ENCODE measurements at places on chromosomes 5 and 9. TPM values are rescaled to one million over a fixed set of nuclear protein-coding genes. Genes with fewer than 3 reads are reported as not detected.
A peak's percentile ranks its signal among the peaks of the same experiment; 100 is the strongest.

The EGFL7 gene
- 275 TPM for polyA plus RNA-seq

The SPATA6L gene
- 2.1 TPM for polyA plus RNA-seq

The IFNA21 gene
- not detected for polyA plus RNA-seq

The RANBP17 gene
- polyA plus RNA-seq = 1.8 TPM

The GPR151 gene
- polyA plus RNA-seq = not detected

The ZNF483 gene
- polyA plus RNA-seq = 0.14 TPM

The AMBP gene
- polyA plus RNA-seq = 2.0 TPM

The SHISAL2B gene
- polyA plus RNA-seq = not detected

- no peaks in the 10 kb centered on the region for H3K4me1 ChIP-seq
- H3K27ac ChIP-seq = no peak overlapping the region
- no peak for DNase-seq
- no peaks in the 10 kb centered on the region for H3K27me3 ChIP-seq
- H3K4me3 ChIP-seq = no peak overlapping the region
Measured at GRCh38 chr5:157214415-157214814, 33.8 kb downstream of the ITK start.

DNA sequence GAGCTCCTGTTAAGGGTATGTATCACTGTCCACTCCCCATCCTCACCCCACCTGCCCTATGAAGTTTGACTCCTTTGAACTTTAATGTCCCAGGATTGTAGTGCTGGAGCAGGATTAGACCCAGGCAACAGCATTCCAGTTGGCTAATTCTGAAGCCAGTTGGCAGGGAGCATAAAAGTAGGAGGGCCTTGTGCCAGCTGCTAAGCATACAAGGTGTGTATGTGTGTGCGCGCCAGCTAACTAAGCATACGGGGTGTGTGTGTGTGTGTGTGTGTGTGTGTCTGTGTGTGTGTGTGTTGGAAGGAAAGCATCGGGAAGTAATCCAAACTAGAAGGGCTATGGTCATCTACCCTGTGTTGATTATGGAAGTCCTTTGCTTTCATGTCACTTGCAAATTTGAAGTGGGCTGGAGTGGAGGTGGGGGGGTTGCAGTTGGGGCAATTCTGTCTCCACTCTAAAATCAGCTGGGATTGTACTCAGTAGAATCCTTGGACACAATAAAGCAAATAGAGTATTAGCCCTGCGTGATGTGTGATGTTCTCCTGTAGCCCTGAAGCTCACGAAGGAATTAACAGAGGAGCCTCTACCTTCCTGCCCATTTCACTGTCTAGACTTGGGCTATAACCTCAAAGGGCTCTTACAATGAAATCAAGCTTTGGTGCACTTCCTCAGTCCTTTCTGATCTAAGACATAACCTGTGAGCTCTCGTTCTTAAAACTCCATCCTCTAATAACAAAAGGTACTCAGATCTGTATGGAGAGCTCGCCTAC, 26.9 kb downstream of the HMGCR start:
- H3K27me3 ChIP-seq = no peaks in the 10 kb centered on the region
- H3K27ac ChIP-seq = no peak overlapping the region
- peaks cover 9% of the 10 kb centered on the region for H3K4me1 ChIP-seq
- H3K4me3 ChIP-seq = no peak overlapping the region
- DNase-seq = peak; percentile 14

GRCh38 chr5:175325681-175326080, 118.3 kb downstream of the DRD1 start:
- no peaks in the 10 kb centered on the region for H3K27me3 ChIP-seq
- DNase-seq = no peak
- no peak overlapping the region for H3K27ac ChIP-seq

- H3K27me3 ChIP-seq = no peaks in the 10 kb centered on the region
- H3K27ac ChIP-seq = no peak overlapping the region
- H3K36me3 ChIP-seq = peaks cover 31% of the 10 kb centered on the region
- no peak overlapping the region for H3K4me3 ChIP-seq
- DNase-seq = peak; percentile 61
- no peaks in the 10 kb centered on the region for H3K4me1 ChIP-seq
Measured at GRCh38 chr5:65611524-65611923, 12.6 kb downstream of the TRIM23 start.

- H3K36me3 ChIP-seq = peaks cover 8% of the 10 kb centered on the region
- peaks cover 9% of the 10 kb centered on the region for H3K4me1 ChIP-seq
- H3K27ac ChIP-seq = no peak overlapping the region
- H3K4me3 ChIP-seq = no peak overlapping the region
- H3K27me3 ChIP-seq = no peaks in the 10 kb centered on the region
Measured at GRCh38 chr5:80825786-80826460, 134.2 kb upstream of the RASGRF2 start.

DNA sequence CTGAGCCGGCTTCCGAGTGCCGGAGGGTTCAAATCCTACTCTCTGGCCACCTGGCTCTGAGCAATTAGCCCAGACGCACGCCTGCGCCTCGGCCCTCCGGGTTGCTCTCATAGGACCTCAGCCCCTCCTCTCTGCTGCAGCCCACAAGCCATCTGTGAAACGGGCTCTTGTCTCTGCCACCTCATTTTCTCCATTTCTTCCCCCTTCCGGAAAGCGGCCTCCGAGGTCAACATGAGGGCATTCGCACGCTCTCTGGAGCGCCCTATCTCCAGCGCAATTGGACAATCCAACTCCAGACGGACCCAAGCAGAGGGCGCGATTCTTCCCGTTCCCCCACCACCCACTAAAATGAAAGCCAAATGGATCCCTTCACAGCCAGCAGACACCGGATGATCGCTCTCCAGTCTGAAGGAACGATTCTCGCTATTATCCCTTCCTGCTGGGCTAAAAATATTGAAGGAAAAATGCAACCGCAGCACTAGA, 41.5 kb downstream of the VAV2 start:
- peaks cover 2% of the 10 kb centered on the region for H3K36me3 ChIP-seq
- no peaks in the 10 kb centered on the region for H3K27me3 ChIP-seq
- H3K27ac ChIP-seq = no peak overlapping the region

- H3K27me3 ChIP-seq = no peaks in the 10 kb centered on the region
- H3K4me1 ChIP-seq = peaks cover 4% of the 10 kb centered on the region
- DNase-seq = no peak
- no peak overlapping the region for H3K4me3 ChIP-seq
- no peaks in the 10 kb centered on the region for H3K36me3 ChIP-seq
Measured at GRCh38 chr5:167968837-167969236, 322.6 kb upstream of the WWC1 start.

DNA sequence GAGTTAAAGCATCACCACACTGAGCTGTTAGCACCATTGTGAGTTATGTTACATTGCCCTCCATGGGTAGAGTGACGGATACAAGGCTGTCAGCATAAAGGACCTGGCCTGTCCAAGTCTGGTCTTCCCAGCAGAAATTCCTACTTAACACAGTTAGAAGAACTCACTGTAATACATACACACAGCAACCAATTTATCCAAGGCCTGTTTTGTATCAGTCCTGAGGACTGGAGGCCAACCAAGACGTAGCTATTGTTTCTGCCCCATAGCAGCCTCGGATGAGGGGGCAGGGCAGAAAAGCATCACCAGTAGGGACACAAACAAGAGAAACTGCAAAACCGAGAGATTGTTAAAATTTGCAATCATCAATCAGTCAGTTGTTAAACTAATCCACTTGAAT, 66.0 kb upstream of the CKMT2 start:
- DNase-seq = no peak
- H3K36me3 ChIP-seq = no peaks in the 10 kb centered on the region
- no peak overlapping the region for H3K27ac ChIP-seq
- H3K4me3 ChIP-seq = no peak overlapping the region
- peaks cover 2% of the 10 kb centered on the region for H3K4me1 ChIP-seq

GRCh38 chr5:159073026-159073425, 26.7 kb downstream of the EBF1 start:
- DNase-seq = no peak
- H3K27me3 ChIP-seq = no peaks in the 10 kb centered on the region
- H3K36me3 ChIP-seq = no peaks in the 10 kb centered on the region

DNA sequence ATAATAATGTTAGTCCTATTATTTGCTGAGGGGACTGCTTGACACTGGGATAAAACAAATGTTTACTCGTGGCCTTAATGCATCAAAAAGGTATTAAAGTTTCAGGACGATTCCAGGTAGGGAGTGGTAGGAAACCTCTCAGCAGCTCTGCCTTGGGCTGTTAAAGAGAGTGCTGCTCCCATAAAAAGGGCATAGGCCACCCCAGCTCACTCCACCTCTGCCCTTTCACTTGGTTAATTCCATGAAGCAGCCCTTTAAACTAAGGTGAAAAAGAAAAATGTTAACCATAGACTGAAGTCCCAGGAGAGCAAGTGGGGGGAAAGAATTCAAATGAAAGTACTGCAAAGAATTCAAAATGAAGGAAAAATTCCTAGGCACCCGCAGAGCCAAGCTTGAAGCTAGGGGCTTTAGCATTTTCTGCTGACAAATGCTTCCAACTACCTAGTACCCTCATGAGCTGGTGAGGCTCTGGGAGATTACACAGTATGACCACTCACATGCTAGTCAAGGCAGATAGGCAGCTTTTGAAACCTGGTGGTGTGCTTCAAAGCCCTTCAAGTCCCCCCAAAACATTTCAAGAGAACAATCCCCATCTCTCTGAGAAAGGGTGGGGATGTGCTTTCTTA, 8.5 kb downstream of the KLF9 start:
- H3K36me3 ChIP-seq = no peaks in the 10 kb centered on the region
- DNase-seq = no peak
- peak overlapping the region; percentile 65 for H3K27ac ChIP-seq
- H3K27me3 ChIP-seq = peaks cover 2% of the 10 kb centered on the region
- H3K4me3 ChIP-seq = no peak overlapping the region

GRCh38 chr5:135934939-135935338, 19.8 kb downstream of the LECT2 start:
- H3K27ac ChIP-seq = no peak overlapping the region
- H3K4me3 ChIP-seq = no peak overlapping the region
- H3K36me3 ChIP-seq = no peaks in the 10 kb centered on the region

DNA sequence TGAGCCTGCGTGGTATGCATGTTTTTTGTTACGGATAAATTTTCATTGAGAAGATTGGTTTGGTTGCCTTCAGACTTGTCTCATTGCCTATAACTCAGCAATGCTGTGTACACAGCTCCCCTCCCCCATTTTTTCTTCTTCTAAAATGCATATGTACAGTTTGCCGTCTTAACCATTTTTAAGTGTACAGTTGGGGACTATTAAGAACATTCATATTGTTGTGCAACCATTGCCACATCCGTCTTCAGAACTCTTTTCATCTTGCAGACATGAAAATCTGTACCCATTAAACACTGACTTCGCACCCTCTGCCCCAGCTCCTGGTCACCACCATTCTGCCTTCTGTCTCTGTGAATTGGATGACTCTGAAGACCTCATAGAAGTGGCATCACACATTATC, 6.2 kb downstream of the EXOC3 start:
- H3K4me3 ChIP-seq = no peak overlapping the region
- H3K27me3 ChIP-seq = no peaks in the 10 kb centered on the region
- H3K4me1 ChIP-seq = peaks cover 7% of the 10 kb centered on the region
- H3K36me3 ChIP-seq = peaks cover 61% of the 10 kb centered on the region
- no peak for DNase-seq
- no peak overlapping the region for H3K27ac ChIP-seq

DNA sequence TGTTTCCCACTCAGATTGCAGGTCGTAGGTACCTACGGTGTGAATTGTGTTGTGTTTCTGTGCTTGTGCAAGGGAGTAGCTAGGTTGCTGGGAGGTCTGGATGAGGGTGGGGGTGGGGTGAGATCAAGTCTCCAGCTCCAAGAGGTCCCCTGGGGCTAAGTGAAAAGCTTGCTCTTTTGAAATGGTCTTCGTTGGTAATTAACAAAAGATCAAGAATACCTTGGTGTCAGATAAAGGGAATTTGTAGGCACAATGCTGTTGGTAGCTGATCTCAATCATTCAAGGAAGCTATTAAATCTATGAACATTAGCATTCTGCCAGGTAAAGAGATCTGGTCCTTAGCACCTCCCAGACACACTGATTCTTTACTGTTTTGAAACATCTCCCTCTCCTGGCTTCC, 928 bp upstream of the PCDHGC4 start:
- H3K4me3 ChIP-seq = no peak overlapping the region

DNA sequence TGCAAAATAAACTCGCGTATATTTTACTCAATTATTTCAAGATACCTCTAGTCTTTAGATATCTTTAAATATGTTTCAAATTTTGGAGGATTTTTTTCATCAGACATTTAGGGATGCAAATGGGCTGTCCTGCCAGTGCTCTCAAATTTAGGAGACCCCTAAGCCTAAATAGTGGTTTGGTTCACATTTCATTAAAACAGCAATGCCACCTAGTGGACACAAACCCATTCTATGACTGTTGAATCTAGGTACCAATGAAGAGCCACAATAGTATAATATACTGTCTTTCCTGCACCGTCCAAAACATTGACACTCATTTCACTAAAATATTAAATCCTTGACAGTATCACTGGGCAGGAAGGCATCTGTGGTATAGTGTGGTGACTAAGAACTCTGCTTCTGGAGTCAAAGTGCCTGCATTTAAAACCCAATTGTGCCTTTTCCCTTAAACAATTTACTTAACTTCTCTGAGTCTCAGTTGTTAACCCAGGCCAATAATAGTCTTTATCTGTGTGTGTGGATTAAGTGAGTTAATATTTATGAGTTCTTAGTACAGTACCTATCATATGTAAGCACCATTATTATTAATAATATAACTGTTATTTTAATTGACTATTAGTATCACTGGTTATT, 148.0 kb downstream of the RORB start:
- no peak overlapping the region for H3K27ac ChIP-seq
- no peaks in the 10 kb centered on the region for H3K36me3 ChIP-seq
- H3K27me3 ChIP-seq = no peaks in the 10 kb centered on the region
- DNase-seq = no peak
- H3K4me1 ChIP-seq = no peaks in the 10 kb centered on the region

GRCh38 chr9:134191455-134192209, 27.3 kb upstream of the RNU6ATAC start:
- H3K27me3 ChIP-seq = no peaks in the 10 kb centered on the region
- H3K4me3 ChIP-seq = no peak overlapping the region
- H3K36me3 ChIP-seq = no peaks in the 10 kb centered on the region
- no peak overlapping the region for H3K27ac ChIP-seq
- peaks cover 16% of the 10 kb centered on the region for H3K4me1 ChIP-seq
- DNase-seq = no peak

GRCh38 chr5:33891788-33892619, at the start of gene ADAMTS12:
Gene ADAMTS12, minus strand, starts transcription at chr5:33891990. Its CDS starts 134 bp downstream, at chr5:33891856.
- peaks cover 17% of the 10 kb centered on the region for H3K4me1 ChIP-seq
- peak within 1 kb of the TSS; percentile 67 for H3K27ac ChIP-seq
- peak; percentile 95 for DNase-seq
